KBM-7 (cell line): ENCODE measurements at places on chromosomes 4 and X.

- no peak for DNase-seq
Observed at GRCh38 chr4:7909463-7910262, 30.0 kb downstream of the AFAP1 start.

GRCh38 chrX:19382555-19383145 is 38.9 kb downstream of the PDHA1 start:
- DNase-seq: peak; percentile 34

- no peak for DNase-seq
Observed at GRCh38 chrX:106484233-106484632, 127.5 kb upstream of the RADX start.

DNA sequence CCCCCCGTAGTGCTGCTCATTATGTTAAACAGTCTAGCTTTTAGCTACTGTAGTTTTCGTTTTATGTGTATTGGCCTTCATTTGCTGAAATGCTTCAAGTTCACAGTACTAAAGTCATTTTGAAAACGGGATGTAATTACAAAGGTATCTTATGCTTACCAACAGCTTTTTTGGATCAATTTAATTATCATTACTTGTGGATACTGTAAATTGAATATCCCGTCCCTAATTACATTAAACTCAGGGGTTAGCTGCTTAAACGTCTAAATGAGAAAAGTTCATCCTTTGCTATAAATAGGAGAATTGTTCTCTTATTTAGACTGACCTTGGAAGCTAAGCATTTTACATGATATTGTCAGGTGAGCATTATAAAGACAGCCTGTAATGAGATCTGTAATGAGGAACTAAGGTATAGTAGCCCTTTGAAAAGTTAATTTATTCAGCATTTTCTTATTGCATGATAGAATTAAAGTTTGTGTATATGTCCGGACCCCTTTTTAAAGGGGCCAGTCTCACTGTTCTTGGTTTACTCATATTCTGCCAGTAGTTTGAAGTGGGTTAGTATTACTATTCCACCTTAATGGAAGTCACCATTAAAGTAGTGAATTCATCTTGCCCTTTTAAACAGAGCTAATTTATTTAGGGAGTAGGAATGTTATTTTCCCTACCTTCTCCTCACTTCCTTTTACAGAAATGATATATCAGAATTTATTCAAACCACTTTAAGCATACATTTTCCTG is 252.6 kb downstream of the TENM3 start:
- DNase-seq: no peak

DNA sequence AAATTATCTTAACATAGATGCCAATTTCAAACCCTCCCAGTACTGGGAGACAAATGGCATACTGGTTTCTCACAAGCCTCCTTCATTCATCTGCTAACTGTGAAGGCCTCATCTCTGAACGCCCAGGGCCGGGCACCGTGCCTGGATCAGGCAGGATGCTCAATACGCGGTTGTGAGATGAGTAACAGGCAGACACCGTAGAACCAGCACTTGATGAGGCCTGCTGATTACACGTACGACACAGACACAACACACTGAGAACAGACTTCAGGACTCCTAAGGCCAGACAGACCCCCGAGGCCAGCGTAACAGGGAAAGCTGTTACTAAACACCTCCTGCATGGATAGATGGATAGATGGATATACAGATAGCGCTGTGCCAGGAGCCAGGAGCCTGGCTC is 154.6 kb downstream of the AFAP1 start:
- DNase-seq: no peak
